ENCODE measurements at places on chromosomes 3 and 15.

DNA sequence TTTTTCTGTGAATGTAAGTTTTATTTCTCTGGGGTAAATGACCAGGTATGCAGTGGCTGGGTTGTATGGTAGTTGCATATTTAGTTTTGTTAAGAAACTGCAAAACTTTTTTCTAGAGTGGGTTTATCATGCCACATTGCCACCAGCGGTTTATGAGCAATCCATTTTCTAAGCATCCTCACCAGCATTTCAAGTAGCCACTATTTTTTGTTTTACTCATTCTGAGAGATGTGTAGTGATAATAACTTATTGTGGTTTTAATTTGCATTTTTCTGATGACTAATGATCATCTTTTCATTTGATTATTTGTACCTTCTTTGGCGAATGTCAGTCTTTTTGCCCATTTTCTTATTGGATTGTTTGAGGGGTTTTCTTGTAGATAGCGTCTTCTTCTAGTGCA is 56.2 kb downstream of the SPRED1 start:
- no peak for DNase-seq

DNA sequence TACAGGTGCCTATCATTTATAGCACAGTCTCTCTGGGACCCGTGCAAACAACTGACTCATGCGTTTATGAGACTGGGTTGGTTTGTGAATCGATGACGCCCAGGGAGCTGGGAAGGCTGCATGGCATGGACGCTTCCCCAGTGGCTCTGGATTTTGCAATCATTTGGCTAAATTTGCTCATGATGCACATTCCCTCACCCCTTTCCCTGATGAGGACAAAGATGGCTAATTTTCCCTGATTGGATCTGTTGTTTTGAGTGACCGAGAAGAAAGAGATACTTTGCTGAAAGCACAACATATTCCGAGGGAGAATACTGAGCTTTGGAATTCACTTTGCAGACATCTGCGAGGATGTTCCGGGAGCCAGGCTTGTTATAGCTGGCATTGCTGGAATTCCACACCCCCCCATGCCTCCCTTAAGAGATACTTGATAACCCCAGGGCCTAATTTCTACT is 51.1 kb downstream of the CGNL1 start:
- DNase-seq: no peak

- DNase-seq: no peak
Observed at GRCh38 chr3:18725668-18726407, 300.7 kb upstream of the SATB1 start.

DNA sequence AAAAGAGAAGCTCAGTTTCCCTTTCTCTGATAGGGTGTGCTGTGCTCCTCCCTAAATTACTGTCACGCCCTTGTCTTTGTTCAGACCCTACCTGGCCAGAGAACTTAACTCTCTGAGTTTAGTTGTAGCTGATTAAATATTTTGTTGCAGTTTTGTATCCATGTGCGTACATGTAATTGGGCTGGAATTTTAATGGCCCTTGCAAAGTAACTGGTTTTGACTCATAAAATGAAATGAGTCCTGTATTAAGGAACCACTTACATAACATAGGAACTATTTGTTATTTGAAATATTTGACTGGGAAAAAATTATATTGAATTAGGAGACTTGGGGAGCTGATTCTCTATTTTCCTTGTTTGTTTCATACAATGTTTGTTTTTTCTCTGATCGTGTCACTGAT is 80.2 kb downstream of the LRRK1 start:
- no peak for DNase-seq

Measured in ecto neural progenitor cell (in vitro differentiated cells).